ENCODE measurements at places on chromosomes 5 and 9.
A peak's percentile ranks its signal among the peaks of the same experiment; 100 is the strongest.

GRCh38 chr5:93188876-93189485, 392.0 kb downstream of the NR2F1-AS1 start:
- DNase-seq, result no peak

GRCh38 chr5:9067154-9067553, 478.7 kb downstream of the SEMA5A start:
- no peak for DNase-seq

DNA sequence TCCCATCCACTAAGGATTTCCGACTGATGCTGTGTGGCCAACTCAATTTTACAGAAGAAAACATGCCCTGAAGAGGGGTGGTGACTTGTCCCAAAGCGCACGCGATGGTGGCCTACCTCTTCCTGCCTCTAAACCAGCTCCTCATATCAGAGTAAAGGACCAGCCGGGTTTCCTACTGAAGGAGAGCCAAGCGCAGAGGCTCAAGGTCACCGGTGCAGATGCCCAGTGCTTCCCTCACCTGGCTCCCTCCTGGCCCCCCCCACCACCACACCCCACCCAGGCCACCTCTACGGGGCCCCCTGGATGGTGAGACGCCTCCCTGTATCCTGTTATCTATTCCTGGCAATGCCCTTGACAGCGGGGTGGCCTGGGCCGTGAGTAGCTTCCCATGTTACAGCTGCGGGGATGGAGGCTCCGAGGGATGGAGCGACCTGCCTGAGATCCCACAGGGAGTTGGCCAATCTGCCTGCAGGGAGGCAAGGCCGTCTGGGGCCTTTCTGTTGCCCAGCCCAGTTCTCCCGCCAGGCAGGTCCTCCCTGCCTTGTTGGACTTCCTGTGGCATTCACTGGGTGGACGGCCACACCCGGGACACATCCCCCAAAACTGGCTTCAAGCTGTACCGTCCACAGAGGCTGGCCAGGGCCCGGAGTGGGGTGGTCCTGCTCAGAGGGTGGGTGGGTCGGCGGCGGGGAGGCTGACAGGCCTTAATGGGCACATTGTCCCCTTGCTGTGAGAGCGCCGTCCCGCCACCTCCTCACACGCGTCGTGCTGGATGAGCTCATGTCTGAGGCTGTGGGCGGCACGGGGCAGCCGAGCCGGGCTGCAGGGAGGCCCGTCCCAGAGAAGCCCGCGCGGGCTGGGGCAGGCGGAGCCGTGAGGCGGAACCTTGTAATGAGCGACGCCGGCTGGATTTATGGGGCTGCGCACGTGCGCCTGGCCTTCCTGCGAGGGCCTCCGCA, 72.5 kb downstream of the MACROH2A1 start:
- DNase-seq, result no peak

DNA sequence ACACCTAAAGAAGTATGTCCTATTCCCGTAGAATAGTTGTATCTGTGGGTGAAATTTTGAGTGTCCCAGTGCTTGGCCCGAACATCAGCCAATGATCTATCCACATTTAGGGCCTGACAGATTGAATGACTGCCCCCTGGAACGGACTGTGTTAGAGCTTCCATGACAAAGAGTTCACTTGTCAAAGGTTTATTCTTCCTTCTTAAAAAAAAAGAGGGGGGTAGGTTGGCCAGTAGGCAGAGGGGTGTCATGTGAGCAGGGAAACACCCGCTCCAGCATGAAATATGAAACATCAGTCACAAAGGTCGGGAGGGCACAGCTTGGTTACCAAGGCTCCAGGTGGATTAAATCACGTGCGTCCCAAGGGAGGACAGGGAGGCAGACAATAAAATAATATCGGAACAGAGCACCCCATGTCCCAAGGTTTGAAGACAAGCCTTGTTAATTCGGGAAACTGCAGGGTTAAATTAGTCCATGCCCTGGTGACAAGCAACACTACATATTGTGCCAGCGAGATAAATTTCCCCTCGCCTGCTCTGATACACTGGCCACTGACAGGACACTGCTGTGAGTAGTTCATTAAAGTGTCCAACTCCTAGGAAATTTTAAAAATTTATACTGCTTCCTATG, 401.2 kb downstream of the IRX1 start:
- DNase-seq, result no peak

DNA sequence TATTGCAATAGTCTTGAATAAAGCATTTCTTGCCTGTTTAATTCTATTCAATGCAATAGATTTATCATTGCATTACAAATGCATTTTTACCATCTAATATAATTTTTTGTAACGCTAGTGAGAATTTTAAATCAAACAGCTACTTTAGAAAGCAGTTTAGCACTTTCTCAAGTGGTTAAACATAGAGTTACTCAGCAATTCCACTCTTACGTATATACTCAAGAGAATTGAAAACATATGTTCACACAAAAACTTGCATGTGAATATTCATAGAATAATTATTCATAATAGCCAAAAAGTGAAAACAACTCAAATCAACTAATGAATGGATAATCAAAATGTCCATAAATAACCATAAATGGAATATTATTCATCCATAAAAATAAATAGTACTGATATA, 244.7 kb downstream of the TMEM167A start:
- no peak for DNase-seq

DNA sequence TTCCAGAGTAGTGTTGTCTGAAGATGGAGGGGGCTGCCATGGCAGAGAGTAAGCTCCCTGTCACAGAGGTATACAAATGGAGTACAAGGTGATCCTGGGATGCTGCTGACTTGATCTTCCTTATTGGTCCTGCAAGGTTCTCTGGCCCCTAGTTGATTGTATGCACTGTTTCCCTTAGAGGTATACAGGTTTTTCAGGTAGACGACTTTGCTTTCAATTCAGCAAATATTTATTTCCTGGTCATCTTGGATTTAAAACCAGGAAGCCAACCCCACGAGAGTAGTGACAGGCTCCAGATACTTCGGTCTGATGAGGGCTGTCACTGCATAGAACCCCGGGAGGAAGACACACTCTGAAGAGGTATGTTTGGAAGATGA, 16.5 kb upstream of the TRIM14 start:
- DNase-seq, result no peak

GRCh38 chr9:69190086-69190862, 16.2 kb downstream of the TJP2 start:
- no peak for DNase-seq

DNA sequence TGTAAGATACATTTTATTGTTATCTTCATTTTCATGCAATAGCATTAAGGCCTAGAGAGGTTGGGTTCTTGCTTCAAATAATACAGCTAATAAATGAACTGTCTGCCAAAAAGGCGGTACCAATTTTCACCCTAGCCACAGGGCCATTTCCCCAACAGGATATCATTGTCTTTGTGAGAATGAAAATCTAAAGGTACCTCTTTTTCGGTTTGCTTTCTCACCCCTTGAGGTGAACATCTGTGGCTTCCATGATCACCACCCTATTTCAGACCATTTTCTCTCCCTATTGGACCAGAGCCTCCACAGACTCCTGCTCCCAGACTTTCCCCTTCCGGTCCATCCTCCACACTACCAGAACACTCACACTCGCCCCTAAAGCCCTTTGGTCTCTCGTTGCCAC, 60.2 kb downstream of the SFXN1 start:
- DNase-seq, result no peak

GRCh38 chr5:119074419-119074818, 3.5 kb downstream of the DMXL1 start:
- DNase-seq, result no peak

GRCh38 chr5:32506201-32506661, 61.7 kb upstream of the ZFR start:
- DNase-seq, result peak; percentile 13

GRCh38 chr9:88812938-88813637, 178.2 kb upstream of the S1PR3 start:
- no peak for DNase-seq

Data from foreskin melanocyte (primary cell).